ENCODE measurements at places on chromosomes 2 and 18.

- no peak for DNase-seq
Measured at GRCh38 chr2:11032396-11032795, 120.7 kb downstream of the KCNF1 start.

- DNase-seq = no peak
Measured at GRCh38 chr2:15120631-15121030, 440.5 kb downstream of the NBAS start.

GRCh38 chr2:156329031-156329926, 3.2 kb downstream of the NR4A2 start:
- DNase-seq = no peak

- no peak for DNase-seq
Measured at GRCh38 chr2:140091926-140092325, 1311.7 kb upstream of the NXPH2 start.

GRCh38 chr2:158291544-158292180, 164.9 kb downstream of the CCDC148 start:
- no peak for DNase-seq

DNA sequence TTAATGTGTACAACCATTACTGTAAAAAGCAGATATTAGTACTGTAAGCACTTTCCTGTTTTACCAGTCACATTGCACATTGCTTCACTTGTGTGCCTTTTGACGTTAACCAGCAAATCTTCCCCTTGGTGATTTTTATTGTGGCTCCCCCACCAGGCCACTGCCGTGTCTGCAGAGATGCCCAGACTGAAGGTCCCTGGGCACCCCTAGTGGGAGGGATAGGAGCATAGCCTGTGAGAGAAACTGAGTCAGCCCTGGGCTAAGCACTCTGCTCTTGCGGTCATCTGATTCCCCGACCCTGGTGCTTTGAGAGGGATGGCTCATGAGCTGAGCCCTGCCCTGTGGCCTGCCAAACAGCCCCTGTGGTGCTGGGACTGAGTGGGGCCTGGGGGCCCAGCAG, 73.4 kb downstream of the INPP4A start:
- DNase-seq = no peak

GRCh38 chr2:85012431-85012830, 41.5 kb downstream of the KCMF1 start:
- no peak for DNase-seq

- no peak for DNase-seq
Measured at GRCh38 chr2:136305517-136306192, 187.7 kb upstream of the CXCR4 start.

DNA sequence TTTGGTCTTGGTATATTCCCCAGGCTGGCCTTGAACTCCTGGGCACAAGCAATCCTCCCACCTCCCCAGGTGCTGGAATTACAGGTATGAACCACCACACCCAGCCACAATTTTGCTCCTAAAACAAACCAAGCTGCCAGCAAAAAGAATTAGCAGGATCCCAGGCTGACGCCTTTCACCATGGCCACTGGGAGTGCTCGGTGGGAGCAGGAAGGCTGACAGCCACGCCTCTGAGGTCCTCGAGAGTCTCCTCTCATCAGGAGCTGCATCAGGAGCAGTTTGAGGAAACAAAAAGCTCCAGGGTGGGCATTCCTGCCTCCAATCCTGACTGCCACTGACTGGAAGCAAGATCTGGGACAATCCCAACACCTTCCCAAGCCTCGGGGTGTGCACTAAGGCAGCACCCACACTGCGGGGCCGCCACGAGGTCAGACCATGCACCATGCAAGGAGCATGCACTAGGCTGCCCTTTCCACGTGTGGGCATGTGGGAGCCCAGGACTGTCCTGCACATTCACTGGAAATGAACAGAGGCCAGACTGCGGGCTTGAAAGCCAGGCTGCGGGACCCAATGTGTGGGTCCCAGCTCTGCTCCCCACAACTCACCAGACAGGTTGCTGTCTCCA, 51.4 kb downstream of the TFCP2L1 start:
- DNase-seq = no peak

GRCh38 chr2:162293122-162293786, 25.2 kb downstream of the IFIH1 start:
- DNase-seq = no peak

DNA sequence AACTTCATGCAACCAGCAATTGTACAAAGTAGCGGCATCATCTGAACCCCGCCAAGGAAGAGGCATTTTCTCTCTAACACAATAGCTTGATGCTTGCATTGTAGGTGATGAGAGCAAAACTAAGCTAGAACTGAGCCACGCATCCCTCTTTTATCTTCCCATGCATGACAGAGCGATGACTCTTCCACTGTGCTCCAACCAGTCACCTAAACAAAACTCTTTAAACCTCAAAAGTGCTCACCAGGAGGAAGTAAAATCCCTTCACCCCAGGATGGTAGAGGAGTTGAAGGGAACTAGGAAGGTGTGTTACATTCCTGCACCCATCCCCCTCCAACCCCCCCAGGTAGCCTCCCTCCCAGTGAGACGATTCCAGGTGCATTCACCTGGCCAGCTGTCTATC, 59.7 kb upstream of the SALL3 start:
- no peak for DNase-seq

GRCh38 chr2:202064171-202064880, 8.7 kb upstream of the KIAA2012 start:
- no peak for DNase-seq

DNA sequence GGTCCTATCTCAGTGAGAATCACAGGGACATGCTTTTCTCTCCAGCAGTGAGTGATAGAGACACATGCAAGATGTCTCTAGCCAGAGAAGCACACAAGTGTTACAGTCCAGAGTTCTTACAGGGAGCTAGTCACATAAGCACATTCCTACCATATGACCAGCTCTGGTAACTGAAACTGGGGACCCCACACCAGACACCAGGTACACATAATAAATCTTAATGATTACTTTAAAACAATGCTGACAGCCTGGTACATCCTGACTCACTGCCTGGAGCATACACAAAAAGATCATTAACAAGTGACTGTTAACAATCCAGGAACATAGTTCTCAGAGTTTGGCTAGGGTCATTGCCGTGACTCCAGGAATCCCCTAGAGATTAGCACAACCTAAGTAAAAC, 53.6 kb downstream of the GALNT1 start:
- DNase-seq = no peak

DNA sequence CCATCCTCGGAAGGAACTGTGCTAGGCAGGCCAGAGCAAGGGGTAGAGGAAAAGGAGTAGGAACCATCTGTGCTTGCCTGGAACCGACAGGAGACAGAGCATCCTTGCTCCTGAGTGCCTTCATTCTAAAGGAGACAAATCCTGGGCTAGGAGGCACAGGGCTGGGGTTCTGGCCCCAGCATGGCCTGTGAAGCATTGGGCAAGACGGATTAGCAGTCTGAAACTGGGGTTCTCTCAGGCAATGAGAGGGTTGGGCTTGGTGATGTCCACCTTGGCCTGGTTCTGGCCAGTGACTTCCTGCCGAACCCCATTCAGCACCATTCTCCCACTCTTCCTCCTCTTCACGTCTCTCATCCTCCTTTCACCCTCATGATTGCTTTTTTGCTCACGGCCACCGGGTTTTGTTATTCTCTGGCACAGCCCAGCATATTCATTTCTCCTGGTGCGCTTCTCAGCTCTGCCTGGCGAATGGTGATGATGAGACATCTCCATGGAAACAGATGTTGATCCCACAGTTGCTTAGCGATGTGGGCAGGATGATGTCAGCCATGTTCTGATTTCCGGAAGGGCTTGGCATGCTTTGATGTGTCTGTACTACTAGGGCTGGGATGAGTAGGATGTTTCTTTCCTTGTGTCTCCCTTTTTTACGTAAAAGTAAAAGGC, 127.7 kb downstream of the CAPN13 start:
- DNase-seq = no peak

- DNase-seq = no peak
Measured at GRCh38 chr2:44969936-44970335, 28.4 kb downstream of the SIX3 start.

GRCh38 chr2:150491943-150492342, 4.5 kb upstream of the RND3 start:
- DNase-seq = no peak

DNA sequence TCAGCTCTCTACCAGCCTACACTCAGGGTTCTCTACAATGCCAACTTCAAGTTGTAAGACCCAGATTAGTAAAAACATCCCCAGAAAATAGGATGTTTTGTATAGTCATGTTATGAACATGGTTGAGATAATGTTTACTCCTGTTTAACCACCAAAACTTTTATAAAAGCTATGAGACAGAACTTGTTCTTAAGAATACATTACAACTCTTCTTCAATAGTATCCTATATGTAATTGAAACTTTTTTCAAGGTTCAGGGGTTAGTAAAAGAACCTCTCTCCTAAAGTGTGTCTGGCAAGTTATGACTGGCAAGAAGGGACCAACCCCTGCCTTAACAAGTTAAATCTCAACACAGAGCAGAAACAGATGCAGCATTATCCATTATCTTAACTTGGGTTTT, 118.8 kb upstream of the STK17B start:
- no peak for DNase-seq

DNA sequence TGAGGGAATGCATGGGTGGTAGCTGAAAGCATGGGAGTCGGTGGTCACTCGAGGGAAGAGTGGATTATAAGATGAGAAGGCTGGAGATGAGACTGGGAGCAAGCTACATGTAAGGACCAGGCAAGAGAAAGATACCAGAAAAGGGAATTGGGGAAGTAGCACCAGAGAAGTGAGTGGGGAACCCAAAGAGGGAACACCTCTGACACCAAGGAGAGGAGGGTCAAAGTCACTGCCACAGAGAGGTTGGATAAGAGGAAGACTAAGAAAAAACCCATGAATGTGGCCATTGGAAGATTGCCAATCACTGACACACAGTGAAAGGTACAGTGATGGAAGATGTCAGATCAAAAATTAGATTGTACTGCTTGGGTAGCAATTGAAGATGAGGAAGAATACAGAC, 473.9 kb downstream of the BCL11A start:
- no peak for DNase-seq

DNA sequence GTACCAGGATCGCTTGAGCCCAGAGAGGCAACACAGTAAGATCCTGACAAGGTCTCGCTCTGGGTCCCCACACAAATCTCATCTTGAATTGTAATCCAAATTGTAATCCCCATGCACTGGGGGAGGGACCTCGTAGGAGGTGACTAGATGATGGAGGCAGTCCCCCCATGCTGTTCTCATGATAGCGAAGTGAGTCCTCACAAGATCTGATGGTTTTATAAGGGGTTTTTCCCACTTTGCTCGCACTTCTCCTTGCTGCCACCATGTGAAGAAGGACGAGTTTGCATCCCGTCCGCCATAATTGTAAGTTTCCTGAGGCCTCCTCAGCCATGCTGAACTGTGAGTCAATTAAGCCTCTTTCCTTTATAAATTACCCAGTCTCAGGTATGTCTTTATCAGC, 46.0 kb upstream of the SERTAD2 start:
- DNase-seq = no peak

GRCh38 chr18:26267357-26267930, 41.2 kb downstream of the TAF4B start:
- no peak for DNase-seq

DNA sequence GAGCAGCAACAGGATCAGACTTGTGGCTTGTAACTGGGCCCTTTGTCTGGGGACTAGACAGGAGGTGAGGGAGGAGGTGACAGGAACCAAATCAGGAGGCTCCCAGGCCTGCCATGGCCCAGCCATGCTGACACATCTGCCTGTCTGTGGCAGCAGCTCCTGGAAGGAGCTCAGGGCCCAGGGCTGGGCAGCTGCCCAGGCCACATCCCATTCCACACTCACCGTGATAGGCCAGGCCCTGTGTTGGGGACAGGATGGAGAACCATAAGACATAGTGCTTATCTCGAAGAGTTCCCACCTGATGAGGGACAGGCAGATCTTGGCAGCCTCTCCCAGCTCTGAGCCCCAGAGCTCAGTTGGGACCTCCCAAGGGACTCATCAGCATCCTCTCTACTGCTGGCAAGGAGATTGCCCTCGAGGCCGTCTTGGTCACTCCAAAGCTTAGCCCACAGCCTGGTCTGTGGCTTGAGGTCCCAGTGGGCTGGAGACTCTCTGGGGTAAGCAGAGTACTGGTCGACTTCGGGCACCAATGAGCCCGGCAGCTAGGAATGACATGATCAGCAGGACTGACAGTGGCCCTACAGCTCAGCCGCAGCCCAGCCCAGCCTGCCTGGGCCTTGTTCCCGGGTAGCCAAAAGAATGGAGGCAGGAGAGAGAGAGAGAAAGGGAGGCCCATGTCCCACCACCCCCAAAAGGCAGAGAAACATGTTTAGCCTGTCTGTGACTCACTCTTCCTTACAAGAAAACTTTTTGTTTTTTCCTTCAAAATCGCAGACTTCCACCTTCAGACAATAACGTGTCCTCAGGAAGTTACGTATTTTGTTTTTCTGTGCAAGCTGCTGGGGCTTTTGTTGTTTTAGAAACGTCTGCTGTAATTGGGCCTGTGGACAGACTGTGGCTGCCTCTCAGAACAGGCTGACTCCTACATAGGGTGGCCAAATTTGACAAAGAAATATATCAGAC, 82.1 kb downstream of the HS1BP3 start:
- DNase-seq = no peak

- no peak for DNase-seq
Measured at GRCh38 chr2:153519257-153519875, 40.8 kb upstream of the RPRM start.

DNA sequence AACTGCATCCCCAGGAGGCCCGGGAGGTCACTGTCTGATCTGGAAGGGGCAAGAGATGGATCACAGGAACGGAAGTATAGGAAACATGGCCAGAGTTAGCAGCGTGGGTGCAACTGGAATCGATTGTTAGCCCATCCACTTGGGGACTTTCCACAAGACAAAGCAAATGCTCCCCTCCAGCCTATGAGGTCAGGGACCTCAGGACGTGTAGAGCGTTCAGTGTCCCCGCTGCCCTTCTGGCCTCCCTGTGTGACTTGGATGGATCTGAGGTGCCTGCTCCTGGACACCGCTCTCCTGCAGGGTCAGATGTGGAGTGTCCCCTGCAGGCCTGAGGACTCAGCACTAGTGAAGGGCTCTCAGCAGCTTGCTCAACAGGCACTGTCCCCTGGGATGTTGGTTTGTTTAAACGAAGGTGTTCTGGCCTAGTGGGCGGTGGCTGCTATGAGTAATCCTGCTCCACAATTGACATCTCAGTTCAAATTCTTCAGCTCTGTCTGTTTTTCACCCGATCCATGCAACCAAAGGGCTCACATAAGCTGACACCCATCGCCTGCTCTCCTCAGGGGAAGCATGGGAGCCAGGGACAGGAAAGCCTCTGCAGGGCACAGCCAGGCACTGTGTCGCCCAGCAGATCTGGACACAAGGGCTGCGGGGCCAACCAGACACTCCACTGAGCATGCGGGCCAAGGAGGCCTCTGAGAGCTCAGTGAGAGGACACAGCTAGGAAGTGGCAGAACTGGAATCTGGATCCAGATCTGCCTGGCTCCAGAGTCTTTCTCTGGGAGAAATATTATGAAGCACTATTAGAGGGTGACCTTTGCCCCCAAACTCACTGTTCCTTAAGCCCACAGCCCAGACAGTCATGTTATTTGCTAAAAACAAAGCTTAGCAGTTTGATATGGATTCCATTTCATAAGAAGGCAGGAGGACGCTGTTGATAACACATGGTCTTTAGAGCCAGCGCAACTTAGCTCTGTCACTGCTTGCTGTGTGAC, 78.5 kb downstream of the RHOB start:
- no peak for DNase-seq

GRCh38 chr2:226828191-226828590, 7.7 kb upstream of the RHBDD1 start:
- no peak for DNase-seq

All from cortex of kidney (tissue), 1 donor.